ENCODE measurements at places on chromosomes 5 and 9.

GRCh38 chr5:161446655-161447054 is 99.9 kb downstream of the GABRB2 start:
- no peak for DNase-seq

DNA sequence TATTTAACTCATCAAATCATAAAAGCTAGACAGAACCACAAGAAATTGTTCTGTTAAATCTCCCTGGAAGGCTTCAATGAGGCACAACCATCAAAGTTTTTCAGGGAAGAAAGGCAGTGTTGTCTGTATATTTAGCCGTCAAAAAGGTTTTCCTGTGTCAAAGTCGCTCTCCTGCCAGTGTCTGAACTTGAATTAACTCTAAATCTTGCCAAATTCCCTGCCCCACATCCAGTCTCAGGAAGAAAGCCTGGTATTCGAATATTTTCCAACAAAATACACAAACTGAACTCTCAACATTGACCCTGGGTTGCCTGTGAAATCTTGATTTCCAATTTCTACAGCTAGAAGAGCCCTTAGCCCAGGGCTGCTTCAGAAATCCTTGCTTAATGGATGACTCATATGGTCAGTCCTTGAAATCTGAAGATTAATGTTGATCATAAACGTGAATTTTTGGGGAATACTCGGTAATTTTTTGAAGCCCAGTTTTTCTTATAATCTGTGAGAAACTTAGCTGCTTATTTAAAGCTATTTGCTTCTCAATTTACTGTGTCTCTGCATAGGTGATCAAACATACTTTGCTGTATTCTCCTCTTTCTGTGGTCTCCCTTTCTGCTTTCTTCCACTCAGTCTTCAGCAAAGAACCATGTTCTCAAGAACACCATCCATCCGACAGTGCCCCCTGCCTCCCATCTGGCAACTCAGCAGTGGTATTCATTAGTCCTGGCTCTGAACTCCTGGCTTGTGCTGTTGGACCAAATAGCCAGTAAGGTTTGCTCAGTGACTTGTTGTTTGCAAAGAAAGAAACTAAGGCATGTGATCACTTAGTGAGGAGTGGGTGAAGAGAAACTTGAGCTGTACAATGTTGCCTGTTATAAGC is 58.9 kb downstream of the NREP start:
- peak; percentile 45 for DNase-seq

- DNase-seq = peak; percentile 39
These were observed 681 bp downstream of the MAN2A1 start for GRCh38 chr5:109690242-109690974.

- DNase-seq = peak; percentile 79
These were observed 146.6 kb downstream of the SEC61B start for GRCh38 chr9:99368341-99369326.

GRCh38 chr5:168313596-168314204 is 22.3 kb downstream of the WWC1 start:
- no peak for DNase-seq

- DNase-seq = no peak
These were observed 96.8 kb upstream of the GNA14 start for GRCh38 chr9:77744841-77745430.

DNA sequence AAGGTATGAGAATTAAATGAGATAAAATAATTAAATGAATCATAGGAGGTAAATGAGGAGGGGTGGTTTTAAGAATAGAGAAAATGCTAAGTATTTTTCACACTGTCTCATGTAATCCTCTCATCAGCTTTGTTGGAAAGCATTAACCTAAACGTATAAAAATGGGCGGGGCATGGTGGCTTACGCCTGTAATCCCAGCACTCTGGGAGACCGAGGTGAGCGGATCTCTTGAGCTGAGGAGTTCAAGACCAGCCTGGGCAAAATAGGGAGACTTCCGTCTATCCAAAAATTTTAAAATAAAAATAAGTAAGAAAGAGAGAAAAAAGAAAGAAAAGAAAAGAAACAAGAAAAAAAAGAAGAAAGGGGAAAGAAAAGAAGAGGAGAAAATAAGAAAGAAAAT is 1.9 kb upstream of the RFK start:
- DNase-seq = no peak

- DNase-seq = no peak
These were observed 240.2 kb downstream of the RFK start for GRCh38 chr9:76153902-76154629.

GRCh38 chr9:130867556-130867955 is 29.1 kb downstream of the QRFP start:
- DNase-seq = no peak

All from astrocyte of the spinal cord (primary cell).